BJ (cell line): ENCODE measurements at places on chromosomes 2 and 18.

- no peak for DNase-seq
Observed at GRCh38 chr2:151299920-151300539, 10.6 kb upstream of the NMI start.

GRCh38 chr18:39057423-39058064, 1491.9 kb upstream of the CELF4 start:
- DNase-seq, result no peak

- DNase-seq, result no peak
Observed at GRCh38 chr2:38038682-38039081, 37.3 kb downstream of the CYP1B1 start.

DNA sequence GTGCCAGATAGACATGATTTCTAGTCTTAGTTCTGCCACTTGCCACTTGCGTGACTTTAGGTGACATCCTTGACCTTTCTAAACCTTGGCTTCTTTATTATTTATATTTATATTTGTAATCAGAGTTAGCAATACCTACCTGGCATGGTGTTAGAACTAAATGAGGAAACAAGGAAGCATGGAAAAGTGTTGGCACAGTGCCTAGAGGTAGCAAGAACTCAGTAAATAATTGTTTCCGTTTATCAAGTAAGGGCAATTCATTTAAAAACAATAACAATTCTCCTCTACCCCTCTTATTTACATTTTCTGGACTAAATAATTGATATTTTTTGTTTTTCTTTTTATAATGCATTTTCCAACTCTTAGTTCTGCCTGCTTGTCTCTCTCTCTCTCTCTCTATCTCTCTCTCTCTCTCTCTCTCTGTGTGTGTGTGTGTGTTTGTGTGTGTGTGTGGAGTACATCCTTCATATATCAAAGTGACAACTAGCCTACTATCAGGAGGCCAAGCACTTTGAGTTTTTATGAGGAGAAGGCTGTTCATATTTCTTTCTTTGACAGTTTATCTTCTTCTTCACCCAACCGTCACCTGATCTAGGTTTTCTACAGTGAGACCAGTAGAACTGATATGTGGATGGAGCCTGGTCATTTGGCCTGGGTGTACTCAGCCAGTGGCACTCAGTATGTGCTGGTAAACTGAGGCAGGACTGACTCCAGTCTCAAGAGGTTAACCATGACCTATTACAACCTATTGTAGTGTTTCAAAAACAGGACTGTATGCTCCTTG, 134.5 kb downstream of the LRRTM1 start:
- DNase-seq, result no peak

DNA sequence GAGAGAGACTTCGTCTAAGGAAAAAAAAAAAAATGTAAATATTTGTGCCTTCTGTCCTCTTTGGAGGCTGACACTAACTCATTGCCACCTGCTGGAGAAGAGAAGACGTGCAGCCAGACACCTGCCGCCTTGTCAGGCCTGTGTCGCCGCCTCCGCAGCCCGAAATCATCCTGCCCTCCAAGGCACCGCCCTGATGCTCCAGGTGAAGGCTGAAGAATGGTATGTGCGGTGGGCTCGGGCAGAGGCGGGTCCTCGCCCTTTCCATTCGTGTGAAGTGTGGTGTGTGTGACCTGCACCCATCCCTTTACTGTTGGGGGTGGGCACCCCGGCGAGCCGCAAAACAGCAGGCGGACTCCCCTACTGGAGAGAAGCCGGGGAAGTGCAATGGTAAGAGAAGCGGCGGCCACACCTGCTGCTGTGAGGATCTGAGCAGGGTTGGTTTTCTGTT, 60.4 kb downstream of the FAM161A start:
- DNase-seq, result peak; percentile 2

- DNase-seq, result no peak
Observed at GRCh38 chr2:80247339-80247738, 57.2 kb downstream of the LRRTM1 start.

DNA sequence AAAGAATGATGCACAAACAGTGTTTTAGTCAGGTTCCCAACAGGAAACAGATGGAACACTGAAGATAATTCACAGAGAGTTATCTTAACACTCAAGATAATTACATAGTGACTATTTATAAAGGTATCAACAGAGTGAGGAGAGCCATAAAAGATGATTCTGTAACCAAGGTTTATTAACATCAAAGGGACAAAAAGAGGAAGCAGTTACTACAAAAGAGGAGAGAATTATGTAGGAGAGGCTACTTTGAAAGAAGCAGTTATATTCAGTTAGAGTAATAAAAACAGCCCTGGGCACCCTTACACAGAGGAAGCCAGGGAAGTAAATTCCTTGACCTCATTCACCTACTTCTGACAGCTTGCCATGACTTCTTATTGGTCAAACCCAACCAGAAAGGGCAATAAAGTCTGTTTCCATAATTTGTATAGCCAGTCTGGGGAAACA, 326.5 kb upstream of the SLC39A10 start:
- no peak for DNase-seq

DNA sequence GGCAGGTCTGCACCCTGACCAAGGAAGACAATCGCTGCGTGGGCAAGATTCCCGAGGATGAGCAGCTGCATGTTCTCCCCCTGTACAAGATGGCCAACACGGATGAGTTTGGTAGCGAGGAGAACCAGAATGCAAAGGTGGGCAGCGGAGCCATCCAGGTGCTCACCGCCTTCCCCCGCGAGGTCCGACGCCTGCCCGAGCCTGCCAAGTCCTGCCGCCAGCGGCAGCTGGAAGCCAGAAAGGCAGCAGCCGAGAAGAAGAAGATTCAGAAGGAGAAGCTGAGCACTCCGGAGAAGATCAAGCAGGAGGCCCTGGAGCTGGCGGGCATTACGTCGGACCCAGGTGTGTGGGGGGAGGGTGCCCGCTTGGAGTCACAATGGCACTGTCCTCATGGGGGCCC, 48.4 kb downstream of the BOLA3 start:
- no peak for DNase-seq

DNA sequence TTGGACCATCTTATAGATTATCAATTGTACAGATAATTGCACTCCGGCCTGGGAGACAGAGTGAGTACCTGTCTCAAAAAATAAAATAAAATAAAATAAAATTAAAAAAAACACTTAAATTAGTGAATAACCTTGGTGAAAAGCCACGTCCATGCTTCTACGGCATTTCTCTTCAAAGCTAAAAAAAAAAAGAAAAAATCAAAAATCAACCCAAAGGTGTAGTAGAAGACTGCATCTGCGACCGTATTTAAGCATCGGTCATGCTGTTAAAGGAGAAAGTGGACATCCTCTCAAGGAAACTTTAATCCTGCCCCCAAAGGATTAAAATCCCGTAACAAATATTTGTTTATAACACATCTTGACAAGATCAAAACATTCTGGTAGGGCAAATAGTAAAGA, 350 bp upstream of the RNF138 start:
- no peak for DNase-seq

GRCh38 chr2:41736586-41736985, 311.2 kb upstream of the PKDCC start:
- DNase-seq, result no peak

- no peak for DNase-seq
Observed at GRCh38 chr18:59799383-59800015, 100.3 kb upstream of the PMAIP1 start.

DNA sequence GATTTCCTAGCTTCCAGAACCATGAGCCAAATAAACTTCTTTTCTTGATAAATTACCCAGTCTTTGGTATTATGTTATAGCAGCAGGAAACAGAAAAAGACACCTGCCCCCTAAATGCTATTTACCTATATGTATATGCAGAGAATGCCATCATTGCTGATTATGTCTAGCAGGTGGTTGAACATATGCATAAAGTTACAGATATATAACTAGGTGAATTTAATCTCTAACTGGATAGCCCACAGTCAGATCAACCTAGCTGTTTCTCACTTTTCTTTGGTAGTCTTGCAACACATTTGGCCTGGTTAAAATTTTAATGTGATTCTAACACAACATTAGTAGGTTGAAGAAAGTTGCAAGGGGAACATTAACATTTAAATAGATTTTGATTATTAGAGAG, 7.1 kb upstream of the CERS6 start:
- no peak for DNase-seq

DNA sequence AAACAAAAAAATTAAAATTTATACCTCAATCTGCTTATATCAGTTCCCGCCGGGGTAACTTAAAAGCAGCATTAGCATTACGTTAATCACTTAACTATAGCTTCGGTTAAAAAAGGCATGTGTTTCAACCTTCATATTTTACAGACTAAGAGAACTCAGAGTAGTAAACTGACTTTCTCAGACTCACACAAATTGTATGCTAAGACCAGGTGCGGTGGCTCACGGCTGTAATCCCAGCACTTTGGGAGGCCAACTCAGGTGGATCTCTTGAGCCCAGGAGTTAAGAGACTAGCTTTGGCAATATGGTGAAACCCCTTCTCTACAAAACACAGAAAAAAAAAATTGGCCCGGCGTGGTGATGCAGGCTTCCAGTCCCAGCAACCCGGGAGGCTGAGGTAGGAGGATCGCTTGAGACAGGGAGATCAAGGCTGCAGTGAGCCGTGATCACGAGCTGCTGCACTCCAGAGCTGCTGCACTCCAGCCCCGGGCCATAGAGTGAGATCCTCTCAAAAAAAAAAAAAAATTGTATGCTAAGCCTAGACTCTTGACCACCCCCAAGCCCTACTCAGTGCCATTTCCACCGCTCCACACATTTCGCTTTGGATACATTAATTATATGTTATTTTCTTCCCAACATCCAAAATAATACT, 2.4 kb downstream of the HNRNPLL start:
- DNase-seq, result no peak

DNA sequence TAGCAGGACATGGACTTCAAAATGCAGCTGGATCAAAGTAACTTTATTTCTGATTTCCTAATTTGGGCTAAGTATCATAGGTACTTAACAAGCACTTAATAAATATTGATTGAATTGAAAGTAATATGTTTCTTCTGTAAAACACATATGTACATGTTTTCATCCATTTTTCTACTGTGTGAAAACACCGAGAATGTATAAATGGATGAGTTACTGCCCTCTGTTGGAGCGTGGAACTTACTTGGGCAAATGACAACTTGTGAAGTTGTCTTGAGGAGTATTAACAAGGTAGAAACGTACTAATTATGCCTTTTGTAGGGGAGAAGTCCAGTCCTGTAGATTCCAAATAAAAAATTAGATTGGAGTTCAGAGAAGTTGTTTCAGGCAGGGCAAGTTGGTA, 87.2 kb downstream of the PHLPP1 start:
- no peak for DNase-seq

GRCh38 chr18:41917181-41917580, 37.9 kb upstream of the PIK3C3 start:
- no peak for DNase-seq

DNA sequence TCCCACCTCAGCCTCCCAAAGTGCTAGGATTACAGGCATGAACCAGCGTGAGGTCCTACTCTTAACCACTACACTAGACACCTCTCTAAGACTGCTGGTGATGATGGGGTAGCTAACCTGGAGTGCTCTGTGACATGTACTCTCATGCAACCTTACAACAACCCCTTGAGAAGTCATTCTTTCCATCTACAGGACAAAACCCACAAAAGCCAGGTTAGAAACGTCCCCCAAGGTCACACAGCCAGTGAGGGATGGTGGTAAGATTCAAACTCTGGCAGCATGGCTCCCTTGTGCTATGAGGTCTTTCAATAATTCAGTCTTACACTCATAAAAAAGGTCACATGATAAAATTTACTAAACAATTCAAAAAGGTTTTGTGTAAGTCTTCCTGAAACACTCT, 94.8 kb upstream of the SERTAD2 start:
- DNase-seq, result no peak
